ENCODE measurements at places on chromosomes 13 and 19. TPM values are rescaled to one million over a fixed set of nuclear protein-coding genes. Genes with fewer than 3 reads are reported as not detected.

Gene MYBPC2
- total RNA-seq, result not detected

- DNase-seq, result no peak
Measured at GRCh38 chr13:39257642-39258041, 219.4 kb downstream of the NHLRC3 start.

DNA sequence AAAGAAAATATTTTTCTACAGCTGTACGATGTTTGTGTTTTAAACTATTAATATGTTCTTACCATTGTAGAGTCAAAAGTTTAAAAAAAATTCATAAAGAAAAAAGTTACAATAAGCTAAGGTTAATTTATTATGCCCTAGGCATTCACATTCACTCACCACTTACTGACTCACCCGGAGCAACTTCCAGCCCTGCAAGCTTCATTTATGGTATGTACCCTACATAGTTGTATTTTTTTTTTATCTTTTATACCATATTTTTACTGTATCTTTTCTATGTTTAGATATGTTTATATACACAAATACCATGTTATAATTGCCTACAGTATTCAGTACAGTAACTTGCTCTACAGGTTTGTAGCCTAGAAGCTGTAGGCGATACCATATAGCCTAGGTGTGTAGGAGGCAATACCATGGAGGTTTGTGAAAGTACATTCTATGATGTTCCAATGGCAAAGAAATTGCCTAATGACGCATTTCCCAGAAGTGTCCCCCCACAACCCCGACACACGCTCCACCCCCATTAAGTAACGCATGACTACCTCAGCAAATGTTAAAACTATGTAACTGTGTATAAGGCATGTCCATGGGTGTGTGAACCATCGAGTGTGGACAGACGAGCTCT is 60.4 kb downstream of the SLITRK6 start:
- no peak for DNase-seq

Gene CERS4
- 4.8 TPM for total RNA-seq

GRCh38 chr19:4454747-4455718 is 2.6 kb downstream of the UBXN6 start:
- no peak for DNase-seq

DNA sequence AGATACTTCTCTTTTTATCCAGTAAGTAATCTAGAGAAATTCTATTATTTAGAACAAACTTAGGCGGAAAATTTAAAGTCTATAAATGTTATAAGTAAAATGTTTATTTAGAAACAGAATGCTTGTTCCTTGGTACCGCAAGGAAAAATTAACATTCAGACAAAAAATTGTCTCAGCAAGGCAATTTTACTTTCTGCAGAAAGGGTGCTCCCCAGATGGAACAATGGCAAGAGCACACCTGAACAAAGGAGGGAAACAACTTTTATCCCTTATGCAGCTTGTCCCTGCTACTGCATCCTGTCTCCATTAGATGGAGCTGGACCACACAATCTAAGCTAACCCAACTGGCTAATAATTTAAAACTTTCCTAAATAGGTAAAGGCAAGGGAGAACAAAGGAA is 6.5 kb upstream of the ZNF708 start:
- no peak for DNase-seq
